Activated CD4-positive, alpha-beta T cell treated with anti-CD3 and anti-CD28 coated beads for 24 hours (primary cell): ENCODE measurements at places on chromosomes 1 and 21.

GRCh38 chr1:18154430-18155194 lies 47.0 kb downstream of the IGSF21 start:
- DNase-seq, result no peak

GRCh38 chr1:13945856-13946255 lies 245.9 kb downstream of the PRDM2 start:
- DNase-seq, result no peak

GRCh38 chr1:193700710-193701355 lies 514.4 kb upstream of the B3GALT2 start:
- no peak for DNase-seq

GRCh38 chr1:230701895-230702768 lies 11.8 kb downstream of the AGT start:
- no peak for DNase-seq

- no peak for DNase-seq
Observed at GRCh38 chr1:15526021-15526489, 593 bp upstream of the DNAJC16 start.

DNA sequence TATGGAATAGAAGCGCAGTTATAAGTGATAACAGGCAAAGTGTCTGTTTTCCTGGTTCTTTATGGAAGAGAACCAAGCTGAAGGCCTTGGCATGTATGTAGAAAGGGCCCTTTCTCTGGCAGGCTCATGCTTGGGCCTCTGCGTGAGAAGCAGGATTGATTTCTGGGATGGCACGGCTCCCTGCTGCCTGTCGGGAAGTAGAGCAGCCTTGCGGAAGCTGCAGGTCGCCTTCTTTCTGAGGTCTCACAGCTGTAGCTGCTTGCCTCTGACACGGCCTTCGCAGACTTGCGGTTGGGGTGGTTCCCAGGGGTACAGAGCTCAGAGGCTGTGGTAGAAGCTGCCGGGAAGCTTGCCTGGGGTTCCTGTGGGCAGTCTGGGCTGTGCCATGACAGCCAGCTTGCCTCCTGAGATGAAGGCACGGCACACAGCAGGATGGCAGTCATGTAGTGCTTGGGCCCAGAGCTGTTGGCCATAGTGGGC lies 39.4 kb downstream of the TRAPPC10 start:
- no peak for DNase-seq

- DNase-seq, result no peak
Observed at GRCh38 chr21:15539376-15539775, 190.4 kb upstream of the USP25 start.

GRCh38 chr1:37262439-37263170 lies 211.8 kb upstream of the ZC3H12A start:
- DNase-seq, result no peak

DNA sequence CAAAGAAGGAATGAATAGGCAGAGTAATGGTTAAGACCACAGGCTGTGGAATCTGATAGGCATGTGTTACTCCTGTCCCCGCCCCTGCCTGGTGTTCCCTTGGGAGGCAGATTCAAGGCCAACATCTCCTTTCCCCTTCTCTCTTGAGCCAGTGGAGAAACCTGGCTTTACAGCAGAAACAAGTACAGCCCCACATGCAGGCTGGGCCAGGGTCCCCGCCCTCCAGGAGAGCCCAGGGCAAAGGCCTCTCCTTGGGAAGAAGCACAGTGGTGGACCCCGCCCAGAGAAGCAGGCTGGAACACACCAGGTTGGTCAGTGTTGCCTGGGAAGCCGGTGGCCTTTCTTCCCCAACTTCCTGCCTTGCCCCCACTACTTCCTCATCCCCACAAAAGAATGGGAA lies 6.8 kb downstream of the C1orf167 start:
- no peak for DNase-seq

DNA sequence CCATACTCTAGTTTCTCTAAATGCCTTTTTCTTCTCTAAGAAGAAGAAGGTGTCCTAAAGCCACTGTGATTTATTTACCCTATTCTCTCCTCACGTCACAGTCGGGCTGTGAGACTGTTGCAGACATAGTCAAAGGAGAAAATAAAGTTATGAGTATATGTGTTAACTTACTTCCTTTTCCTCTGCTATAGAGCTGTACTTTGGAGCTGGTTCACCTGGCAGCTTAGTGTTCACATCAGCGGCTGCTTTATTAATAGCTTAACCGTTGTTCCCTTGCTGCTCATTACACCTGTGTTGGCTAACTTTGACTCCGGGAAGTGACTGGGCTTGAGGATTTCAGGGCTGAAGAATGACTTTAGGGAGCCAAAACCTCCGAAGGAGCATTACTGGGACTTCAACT lies 3.6 kb downstream of the PFKFB2 start:
- DNase-seq, result no peak
